ENCODE measurements at places on chromosomes 11 and 22.
A peak's percentile ranks its signal among the peaks of the same experiment; 100 is the strongest.

DNA sequence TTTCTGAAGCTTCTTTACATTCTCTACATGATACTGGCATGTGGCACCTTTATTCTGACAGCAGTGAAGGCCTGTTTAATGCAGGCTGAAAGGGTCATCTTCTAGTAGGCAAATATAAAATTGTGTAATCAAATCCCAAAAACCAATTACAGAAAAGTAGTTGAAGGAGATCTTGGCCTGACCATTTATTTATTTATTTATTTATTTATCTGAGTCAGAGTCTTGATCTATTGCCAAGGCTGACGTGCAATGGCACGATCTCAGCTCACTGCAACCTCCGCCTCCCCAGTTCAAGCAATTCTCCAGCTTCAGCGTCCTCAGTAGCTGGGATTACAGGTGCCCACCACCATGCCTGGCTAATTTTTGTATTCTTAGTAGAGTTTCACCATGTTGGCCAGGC is 22.7 kb upstream of the CECR2 start:
- DNase-seq = no peak

- peak; percentile 7 for DNase-seq
Observed at GRCh38 chr11:27716835-27717234, 16.6 kb upstream of the BDNF start.

GRCh38 chr11:76795936-76796441 is 12.8 kb downstream of the TSKU start:
- DNase-seq = no peak

DNA sequence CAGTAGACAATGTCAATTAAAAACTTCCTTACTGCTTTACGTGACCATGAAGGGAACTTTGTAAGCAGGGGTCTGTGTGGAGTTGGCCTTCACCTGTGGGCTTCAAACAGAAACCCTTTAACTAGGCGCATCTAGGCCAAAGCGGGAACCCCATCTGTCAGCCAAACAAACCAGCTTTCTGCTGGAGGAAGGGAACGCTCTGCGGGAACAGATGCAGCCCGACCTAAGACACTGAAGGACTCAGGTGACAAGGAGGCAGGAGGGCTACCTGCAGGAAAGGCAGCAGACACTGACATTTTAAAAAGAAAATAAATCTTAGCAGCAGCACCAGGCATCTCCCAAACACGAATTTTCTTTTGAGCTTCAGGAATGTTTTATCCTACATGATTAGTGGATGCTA is 78.4 kb downstream of the CADM1 start:
- no peak for DNase-seq

GRCh38 chr22:42376711-42377554 is 55.3 kb downstream of the NFAM1 start:
- peak; percentile 38 for DNase-seq

- no peak for DNase-seq
Observed at GRCh38 chr11:48036011-48036410, 55.7 kb downstream of the PTPRJ start.

DNA sequence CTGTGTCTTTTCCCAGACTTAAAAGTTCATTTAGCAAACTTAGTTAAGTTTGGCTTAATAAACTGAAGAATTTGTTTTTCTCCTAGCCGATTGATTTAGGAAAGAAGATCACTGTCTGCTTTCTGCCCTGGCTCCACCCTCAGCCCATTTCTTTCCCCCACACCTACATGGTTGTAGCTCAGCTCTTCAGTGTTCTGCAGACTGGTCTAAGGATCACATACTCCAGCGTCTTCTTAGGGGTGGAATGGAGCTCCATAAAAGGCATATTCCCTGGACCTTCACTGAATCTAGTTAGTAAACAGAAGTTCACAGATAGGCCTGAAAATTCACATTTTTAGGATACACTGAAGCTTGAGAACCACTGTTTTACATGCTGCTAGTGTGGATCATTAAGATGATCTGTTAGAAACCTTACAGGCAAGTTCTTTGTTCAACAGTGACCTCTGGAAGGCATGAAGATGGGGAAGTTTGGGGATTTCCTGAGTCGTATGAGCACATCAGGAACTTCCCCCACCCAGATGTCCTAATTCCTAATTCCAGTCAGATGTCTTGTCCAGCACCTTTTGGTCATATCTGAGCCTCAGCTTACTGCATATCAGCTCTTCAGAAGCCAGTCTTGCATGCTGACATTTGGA is 16.8 kb downstream of the PIWIL4 start:
- no peak for DNase-seq

DNA sequence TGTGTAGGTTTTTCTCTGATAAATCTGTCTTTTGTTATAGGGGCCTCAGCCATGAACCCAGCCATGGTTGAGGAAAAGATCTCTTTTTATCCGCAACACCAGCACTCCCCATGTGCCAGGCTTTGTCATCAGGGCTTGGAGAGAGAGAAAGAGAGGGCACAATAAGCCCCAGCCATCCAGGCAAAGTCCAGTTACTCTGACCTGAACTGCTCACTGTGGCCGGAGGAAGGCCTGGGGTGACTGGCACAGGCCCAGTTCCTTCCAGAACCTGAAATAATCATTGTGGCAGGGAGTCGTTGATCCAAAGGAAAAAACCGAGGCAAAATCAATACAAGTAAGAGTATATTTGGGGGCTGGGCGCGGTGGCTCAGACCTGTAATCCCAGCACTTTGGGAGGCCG is 3.9 kb upstream of the ARHGAP8 start:
- no peak for DNase-seq

DNA sequence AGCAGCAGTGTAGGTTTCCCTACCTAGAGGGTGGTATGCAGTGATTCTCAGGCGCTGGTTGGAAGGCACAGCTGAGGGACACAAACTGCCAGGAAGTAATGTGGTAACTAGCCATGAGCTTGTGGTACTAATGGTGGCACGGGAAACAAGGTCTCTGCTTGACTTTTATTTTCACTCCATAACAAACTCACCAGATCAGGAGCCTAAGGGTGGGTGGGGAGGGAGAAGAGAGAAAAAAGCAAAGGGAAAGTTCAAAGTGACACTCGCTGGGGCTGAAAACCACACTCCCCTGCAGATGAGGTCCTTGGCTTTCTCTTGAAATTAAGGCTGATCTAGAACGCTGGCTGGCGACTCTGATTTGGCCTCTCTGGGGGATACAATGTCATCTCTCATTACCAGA is 22.0 kb downstream of the TRAF6 start:
- no peak for DNase-seq

DNA sequence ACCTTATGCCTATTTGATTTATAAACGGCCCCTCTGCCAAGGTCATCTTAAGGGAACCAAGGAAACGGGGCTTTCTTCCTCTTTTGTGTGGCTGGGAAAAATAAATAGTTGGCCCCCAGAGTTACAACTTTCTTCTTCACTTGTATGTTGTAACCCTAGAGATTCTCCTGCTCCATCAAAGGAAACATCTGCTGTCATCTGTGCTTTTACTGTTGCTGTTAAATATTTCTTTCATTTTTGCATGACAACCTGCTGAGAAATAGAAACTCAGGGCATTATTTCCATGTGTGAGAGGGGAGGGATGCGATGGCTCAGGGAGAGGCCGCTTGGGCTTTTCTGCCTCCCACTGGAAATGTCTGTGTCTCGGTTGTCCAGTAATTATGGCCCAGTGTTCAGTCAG is 21.8 kb upstream of the CDC42EP2 start:
- DNase-seq = no peak

GRCh38 chr11:61076506-61077304 is 25.6 kb upstream of the CD5 start:
- no peak for DNase-seq

DNA sequence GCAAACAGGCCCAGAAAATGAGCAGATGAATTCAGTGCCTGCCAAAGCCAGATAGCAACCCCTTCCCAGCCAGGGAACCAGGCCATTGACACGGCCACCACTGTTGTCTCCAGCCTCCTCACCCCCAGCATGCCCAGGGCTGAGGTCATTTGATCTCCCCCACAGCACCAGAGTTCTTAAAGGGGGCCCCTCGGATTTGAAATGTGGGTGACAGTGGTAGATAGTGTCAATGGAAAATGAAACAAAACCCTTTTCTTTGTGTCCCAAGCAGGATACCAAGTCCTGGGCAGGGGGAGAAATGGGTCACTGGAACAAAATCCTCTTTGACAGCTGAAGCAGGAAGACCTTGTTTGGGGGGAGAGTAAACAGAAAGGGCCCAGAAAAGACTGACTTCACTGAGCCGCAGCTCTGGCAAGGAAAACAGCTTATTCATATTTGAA is 14.3 kb upstream of the ACCSL start:
- DNase-seq = no peak

DNA sequence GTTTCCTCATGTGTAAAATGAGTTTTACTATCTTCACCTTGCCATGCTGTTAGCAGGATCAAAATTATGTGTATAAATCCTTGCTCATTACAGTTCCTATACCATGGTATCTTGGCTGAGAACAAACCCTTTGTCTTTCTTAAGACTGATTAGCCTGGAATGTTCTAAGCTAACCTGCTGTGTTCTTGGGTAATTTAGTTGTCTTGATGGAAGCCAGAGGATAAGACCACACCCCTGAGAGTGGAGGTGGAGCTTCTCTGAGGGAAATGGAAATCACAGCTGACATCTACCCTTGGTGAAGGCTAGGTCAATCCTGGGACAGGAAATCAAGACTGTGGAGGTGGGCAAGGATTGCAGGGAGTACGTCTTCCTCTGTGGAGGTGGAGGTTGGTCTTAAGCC is 206.1 kb upstream of the ARHGAP20 start:
- DNase-seq = no peak

DNA sequence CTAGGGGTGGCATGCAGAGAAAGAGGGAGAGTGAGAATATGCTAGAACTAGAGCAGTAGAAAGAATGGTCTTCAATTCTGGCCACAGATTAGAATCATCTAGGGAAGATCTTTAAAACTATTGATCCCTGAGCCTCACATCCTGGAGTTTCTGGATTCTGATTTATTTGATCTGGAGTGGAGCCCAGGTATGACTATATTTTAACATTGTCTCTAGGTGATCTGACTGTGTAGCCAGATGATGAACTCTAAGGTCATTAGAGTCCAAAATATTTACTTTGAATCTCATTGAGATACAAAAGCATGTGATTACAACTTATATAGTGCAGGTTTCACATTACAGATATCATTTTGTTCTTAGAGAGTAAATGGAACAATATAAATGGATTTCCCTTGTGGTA is 79.7 kb downstream of the FDX1 start:
- DNase-seq = no peak

- DNase-seq = no peak
Observed at GRCh38 chr11:58276151-58276550, 8.1 kb upstream of the OR10W1 start.

GRCh38 chr11:102800767-102801166 is 2.8 kb upstream of the MMP1 start:
- DNase-seq = no peak

- no peak for DNase-seq
Observed at GRCh38 chr11:29319210-29319609, 697.6 kb downstream of the KCNA4 start.

DNA sequence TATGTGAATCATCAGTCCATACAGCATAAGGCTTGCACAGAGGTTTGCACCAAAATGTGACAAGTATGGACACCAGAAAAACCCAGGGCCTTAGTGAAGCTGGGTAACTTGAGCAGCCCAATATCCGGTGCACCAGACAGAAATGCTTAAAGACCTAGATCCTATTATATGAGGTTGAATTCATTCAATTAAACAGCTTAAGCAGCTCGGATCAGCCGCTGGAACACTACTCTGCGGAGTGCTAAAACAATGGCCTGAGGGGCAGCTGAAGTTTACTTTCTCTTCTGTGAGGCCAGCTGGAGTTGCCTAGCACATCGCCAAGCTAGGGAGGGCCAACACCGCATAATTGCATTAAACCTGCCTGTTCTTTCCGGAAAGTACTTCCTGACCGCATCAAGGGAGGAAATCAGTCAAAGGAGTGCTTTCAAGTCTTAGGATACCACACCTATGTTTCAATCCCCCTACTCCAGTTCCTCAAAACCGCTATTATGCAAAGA is 17.0 kb upstream of the FAM181B start:
- no peak for DNase-seq

GRCh38 chr11:119712459-119713358 is 16.3 kb downstream of the NECTIN1 start:
- DNase-seq = no peak

GRCh38 chr22:37801946-37802309 is 5.8 kb upstream of the GCAT start:
- peak; percentile 68 for DNase-seq

DNA sequence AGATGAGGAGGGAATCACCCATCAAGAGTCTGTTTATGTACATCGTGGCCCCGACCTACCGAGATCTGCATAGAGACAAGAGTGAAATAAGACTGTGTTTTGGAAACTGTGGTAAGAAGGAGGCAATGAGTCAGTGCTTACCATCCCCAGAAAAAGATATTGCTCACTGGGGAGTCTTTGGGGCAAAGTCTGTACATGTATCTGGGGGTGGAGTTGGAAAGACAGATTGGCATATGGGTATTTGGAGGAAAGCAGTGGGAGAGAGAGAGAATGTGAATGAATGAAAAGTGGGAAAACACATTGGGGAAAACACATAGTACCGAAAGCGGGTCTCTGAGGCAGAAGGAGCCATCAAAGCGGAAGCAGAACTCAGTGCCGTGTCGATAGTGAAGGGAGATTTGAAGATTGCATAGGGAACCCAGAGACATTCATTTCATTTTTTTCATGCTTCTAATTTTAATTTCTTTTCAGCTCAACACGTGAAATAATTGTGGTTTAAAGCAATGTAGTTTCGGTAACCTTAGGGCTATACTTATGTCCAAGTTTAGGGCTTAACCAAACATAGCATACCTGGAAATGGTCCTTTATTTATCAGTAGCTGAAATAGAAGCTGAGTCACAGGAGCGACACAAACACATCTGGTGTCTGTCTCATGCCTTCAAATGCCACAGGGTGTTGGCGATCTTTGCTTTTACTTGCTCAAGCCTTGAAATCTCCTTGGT is 98.6 kb upstream of the CD44 start:
- no peak for DNase-seq

DNA sequence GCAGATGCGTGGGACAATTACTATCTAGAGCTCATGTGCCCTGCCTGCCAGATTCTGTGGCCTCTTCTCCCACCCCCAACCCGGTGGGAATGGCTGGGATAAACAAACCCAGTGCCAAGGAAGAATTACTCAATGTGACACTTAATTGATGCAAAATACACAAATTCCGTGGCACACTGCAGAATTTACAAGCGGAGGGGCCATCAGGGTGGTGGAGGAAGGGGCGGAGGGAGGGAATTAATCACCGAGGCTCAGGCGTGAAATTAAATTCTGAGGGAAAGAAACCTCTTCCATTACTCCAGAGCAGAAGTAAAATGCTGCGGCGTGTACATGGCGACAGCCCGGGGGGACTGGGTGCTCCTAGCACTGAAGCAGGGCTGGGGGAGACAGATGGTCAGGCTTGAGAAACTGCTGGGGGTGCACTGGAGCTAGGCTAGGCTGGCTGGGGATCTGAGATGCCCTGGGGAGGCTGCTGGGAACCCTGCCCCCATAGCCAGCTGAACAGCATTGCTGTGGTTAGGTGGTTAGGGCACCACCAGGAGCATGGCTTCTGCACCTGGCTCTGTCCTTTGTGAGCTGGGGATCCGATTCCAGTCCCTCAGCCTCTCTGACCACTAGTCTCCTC is 200.6 kb downstream of the CEP164 start:
- DNase-seq = peak; percentile 28
